ENCODE measurements at places on chromosomes 6 and 20.

GRCh38 chr6:15170126-15170525 is 75.7 kb upstream of the JARID2 start:
- DNase-seq = no peak

GRCh38 chr6:38909015-38909730 is 139.4 kb upstream of the GLP1R start:
- no peak for DNase-seq

- no peak for DNase-seq
Measured at GRCh38 chr6:28064272-28064671, 16.1 kb upstream of the ZNF165 start.

DNA sequence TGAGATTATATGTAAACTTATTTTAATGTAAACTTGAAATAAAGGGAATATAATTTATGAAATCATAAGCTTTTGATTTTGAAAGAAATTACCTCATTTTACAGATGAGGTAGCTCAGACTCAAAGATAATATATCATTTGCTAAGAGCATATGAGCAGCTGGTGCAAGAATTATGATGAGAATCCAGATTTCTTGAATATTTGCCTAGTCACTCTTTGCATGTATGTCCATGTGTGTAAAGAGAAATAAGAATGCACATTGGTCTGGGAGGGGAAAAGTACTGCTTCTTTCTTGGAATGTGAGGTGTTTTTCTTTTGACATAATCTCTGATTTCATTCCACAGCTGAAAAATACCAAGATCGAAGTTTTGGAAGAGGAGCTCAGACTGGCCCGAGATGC is 11.1 kb upstream of the SNRNP48 start:
- DNase-seq = no peak

- no peak for DNase-seq
Measured at GRCh38 chr6:19153270-19153980, 683.7 kb upstream of the ID4 start.

DNA sequence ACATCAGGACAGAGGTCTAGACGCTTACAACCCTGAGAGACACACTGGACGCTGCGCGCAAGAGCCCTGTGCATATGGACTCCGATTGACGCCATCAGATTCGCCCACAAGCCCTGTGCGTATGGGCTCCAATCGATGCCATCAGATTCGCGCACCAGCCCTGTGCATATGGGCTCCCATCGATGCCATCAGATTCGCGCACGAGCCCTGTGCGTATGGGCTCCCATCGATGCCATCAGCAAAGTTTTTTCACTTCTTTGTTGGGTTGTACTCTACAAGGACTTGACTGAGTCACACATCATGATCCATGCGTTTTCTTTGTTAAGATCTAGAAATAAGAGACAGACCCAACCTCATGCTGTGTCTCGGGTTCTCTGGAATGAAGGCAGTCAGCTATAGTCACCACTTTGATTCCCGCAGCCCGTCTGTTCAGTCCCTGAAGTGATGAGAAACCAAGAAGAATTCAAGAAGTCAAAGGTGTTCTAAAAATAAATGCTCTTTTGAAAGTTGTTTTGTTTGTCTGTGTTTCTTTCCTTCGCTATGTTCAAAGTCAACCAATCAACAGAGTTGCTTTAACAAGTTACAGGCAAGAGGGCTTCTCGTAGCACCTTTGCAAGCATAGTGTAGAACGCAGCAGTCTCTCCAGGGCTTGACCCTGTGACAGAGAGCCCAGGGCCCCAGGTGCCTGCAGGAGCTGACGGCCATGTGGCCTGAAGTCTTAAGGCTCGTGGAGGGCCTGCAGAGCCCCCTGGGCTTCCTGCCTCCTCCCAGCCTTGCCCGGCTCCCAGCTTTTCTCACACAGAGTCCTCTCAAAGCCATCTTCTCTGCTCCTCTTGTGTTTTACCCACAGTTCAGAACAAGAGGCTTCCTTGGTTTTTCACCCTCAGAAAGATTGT is 7.9 kb downstream of the RPS6KA2 start:
- DNase-seq = no peak

DNA sequence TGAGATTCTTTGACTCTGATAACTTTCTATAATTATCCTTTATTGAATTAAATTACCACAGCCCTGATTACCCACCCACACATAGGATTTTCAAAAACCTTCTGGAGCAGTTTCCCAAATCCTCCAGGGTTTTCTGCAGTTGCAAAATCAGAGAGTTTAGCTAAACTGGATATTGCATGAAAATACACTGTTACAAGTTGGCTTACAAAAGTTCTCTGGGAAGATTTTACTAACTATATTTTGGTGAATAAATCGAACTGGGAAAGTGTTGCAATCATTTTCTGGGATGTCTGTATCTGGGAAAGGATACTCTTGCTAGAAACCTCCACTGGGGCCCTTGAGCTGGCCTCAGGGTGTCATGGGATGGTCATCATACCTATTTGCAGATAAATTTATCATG is 97.6 kb upstream of the STMND1 start:
- DNase-seq = no peak

GRCh38 chr20:59723108-59723500 is 118.8 kb downstream of the PHACTR3 start:
- no peak for DNase-seq

DNA sequence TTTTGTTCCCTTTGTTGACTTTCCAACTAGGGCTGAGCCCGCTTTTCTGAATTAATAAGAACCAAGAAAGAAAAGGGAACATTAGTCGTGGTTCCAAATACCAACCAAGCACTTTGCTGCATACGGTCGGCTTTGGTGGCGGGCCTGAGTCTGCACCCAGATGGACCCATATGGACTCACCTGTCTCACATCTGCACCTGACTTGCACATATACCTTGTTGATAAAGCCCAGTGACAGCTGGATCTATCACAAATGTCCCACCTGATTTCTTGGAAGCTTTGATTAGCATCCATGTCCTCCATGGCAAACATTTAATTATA is 39.0 kb downstream of the TPD52L1 start:
- DNase-seq = no peak

DNA sequence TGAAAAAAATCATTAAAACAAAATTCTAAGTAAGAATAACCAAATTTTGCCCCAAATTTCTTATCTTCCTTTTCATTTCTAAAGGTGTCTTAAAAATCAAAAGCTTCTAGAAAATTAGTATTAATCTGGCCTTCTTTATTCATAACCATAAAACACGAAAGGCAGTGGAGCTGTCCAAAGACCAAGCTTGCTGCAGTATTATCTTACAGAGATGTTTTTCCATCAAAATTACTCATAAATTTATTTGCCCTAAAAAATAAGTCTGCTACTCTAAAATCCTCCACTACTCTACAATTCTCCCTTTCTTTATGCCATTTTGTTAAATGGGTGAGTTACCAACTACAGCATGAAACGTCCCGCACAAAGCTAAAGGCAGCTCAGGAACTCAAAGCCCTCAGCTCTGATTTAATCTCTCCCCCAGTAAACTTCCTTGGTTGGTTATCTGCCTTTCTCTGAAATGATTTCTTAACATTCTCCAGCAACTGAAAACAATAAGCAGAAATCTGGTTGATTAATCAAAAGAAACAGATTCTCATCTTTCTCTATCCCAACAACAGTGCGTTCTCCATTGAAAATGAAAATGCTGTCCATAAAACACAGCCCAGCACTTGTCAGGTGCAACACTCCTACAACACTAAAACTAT is 2.1 kb downstream of the USP49 start:
- DNase-seq = no peak

DNA sequence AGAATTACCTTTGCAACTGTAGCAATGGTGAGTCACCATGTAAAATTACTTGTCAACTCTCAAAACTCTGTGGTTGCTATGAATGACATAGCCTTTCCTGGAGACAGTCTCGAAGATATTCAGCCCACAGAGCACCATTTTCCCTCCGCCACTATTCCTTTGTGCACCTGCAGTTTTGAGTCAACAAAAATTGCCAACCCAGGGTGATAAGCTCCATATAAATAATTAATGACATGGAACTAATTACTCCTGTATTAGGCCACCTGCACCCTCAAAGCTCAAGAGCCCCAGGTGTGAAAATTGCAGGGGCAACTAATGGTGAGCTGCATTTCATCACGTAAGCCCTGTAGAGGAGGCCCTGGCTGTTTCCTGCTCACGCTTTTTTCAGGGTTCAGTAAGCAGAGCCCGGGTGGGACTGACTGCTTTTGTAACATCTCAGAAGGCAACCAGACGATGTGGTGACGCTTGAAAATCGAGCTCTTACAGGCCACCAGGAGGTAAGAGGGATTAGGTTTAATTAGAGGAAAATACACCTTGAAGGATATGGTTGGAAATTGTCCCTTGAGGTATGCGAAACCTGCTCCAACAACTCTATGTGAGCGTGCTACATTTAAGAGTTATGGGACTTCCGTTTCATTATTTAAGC is 70.8 kb downstream of the BMP2 start:
- no peak for DNase-seq

- no peak for DNase-seq
Measured at GRCh38 chr6:69285054-69285453, 511.8 kb downstream of the LMBRD1 start.

- DNase-seq = no peak
Measured at GRCh38 chr6:54361734-54362133, 53.5 kb downstream of the TINAG start.

GRCh38 chr20:50172347-50173013 is 18.1 kb upstream of the CEBPB start:
- no peak for DNase-seq

DNA sequence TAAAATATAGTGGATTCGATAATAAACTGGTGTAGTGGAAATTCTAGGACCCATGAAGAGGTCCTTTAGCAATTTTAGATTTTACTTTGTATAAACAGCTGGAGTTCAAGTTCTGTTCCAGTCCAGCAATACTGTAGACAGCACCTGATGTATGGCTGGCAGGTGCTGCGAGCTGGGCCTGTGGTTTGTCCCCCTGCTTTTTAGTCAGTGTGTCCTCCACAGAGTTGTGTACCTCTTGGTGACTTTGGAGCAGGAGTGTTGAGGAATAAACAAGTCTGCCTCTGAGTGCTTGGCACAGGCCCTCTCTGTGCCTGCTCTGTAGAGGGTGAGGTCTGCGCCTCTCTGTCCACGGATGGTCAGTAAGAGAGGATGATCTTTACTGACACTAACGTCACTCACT is 13.8 kb downstream of the STX16 start:
- DNase-seq = no peak

GRCh38 chr6:36755435-36756348 is 58.1 kb downstream of the RAB44 start:
- peak; percentile 75 for DNase-seq

- DNase-seq = no peak
Measured at GRCh38 chr6:24692848-24693592, 25.9 kb downstream of the C6orf62 start.

DNA sequence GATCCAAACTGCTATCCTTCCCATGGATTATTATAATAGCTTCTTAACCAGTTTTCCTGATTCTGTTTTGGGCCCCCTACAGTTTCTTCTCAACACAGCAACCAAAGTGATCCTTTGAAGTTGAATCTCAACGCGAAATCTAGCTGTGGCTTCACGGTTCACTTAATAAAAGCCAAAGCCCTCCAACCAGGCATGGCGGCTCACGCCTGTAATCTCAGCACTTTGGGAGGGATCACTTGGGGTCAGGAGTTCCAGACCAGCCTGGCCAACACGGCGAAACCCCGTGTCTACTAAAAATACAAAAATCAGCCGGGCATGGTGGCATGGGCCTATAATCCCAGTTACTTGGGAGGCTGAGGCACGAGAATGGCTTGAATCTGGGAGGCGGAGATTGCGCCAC is 3.3 kb downstream of the RMND1 start:
- DNase-seq = no peak

DNA sequence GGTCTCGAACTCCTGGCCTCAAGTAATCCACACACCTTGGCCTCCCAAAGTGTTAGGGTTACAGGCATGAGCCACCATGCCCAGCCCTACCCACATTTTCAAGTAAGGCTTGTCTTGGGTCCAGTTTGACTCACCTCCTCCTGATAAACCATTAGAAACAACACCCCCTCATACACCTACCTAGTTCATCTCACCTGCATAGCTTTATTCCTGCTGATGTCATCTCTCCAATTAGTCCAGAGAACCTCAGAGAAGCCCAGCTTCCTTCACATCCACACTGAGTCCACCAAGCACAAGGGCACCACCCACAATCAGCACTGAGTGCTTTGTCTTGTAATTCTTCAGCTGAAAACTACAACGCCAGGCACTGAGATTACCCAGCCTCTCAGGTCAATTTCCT is 35.3 kb downstream of the KIF16B start:
- DNase-seq = no peak

DNA sequence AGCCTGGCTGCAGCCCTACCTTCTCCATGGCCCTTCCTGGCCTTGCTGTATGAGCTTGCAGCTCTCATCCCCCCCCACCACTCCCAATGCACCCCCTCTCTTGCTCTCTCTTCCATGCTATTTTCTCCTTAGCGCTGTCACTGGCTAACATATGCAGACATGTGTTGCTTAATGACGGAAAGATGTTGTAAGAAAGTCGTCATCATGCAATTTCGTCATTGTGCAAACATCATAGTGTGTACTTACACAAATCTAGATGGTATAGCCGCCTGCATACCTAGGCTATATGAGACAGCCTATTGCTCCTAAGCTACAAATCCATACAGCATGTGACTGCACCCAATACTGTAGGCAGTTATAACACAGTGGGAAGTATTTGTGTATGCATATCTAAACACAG is 27.0 kb downstream of the ANGPT4 start:
- DNase-seq = no peak

DNA sequence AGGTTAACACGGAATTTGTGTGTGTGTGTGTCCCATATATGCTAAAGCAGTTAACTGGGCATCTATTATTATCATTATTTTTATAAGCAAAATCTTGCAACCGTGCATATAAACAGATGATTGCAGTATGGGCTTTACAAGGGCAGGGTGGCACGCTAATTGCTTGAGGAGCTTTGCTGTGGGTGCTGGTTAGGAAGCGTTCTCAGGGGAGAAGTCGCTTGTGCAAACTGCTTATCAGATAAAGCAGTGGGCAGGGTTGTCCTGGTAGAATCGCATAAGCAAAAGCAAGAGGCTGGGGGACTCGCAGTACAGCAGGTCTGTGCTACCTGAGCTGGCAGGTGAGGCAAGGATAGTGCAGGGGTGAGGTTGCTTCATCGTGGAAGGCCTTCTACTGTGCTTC is 9.7 kb upstream of the CCN6 start:
- no peak for DNase-seq

GRCh38 chr6:40472353-40472752 is 114.8 kb downstream of the LRFN2 start:
- DNase-seq = no peak

DNA sequence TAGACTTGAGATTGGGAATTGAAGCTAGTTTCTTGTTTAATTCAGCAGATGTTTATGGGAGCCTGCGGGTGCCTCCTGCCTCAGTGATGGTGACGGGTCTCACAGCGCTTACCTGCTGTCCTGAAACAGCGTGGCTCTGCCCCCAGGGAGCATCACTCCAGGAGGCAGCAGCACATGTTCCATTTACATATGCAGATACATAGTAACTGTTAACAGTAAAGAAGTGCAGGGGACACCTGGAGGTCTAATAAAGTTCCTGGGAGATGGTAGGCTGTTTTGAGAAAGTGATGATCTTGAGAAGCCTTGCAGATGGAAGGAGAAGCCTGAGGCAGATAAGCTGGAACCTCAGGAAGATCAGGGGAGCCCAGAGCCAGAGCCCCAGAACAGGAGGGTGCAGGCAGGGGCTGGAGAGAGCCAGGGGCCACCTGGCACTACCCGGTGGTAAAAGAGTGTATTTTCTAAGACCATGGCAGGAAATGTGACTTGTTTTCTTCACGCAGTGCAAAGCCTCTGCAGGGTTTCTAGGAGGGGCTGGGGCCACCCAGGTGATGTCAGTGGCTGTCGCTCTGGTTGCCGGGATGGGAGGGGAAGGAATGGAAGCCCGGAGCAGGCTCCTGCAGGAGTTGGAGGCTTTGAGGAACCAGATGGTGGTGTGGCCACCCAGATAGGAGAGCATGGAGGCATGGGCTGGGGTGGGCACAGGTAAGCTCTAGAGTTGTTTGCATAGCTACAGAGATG is 24.2 kb upstream of the KIF25 start:
- no peak for DNase-seq
